ENCODE measurements at places on chromosomes 1 and 21.

- no peak for DNase-seq
Observed at GRCh38 chr1:76583235-76583868, 283.9 kb upstream of the ST6GALNAC5 start.

DNA sequence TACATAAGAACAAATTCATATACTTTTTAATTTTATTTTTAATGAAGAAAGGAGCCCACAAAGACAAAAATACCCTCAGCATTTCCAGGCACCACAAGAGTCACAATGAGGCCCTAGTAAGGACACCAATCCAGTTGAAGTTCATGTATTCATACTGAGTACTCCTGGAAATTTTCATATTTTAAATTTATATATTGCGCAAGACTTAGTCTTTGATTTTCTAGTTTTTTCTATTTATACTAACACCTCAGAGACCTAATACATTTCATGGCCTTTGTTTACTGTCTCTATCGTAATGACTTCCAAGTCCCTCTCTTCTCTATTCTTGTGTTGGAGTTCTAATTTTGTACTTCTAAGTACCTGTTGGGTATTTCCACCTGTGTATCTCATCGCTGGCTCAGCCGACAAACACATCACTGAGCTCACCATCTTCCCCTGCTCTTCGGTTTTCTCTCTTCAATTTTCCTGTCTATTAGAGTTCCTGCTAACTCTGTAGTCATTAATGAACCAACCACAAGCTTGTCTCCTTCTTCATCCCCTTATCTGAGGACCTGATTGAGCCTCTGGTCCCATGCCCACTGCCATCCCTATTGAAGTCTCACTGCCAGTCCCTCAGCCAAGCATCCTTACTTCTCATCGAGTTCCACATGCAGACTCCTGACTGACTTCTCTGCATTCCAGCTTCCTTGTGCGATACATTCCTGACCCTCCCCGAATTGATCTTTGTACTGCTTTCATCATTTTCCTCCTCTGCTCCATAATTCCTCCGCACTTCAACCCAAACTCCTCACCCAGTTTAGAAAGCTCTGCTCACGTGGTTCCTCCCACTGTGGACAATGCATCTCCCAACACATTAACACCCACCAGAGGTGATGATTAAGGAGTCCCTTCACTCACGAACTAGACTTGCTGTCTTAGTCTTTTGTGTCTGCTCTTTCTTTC, 17.3 kb upstream of the IRF2BP2 start:
- DNase-seq, result no peak

DNA sequence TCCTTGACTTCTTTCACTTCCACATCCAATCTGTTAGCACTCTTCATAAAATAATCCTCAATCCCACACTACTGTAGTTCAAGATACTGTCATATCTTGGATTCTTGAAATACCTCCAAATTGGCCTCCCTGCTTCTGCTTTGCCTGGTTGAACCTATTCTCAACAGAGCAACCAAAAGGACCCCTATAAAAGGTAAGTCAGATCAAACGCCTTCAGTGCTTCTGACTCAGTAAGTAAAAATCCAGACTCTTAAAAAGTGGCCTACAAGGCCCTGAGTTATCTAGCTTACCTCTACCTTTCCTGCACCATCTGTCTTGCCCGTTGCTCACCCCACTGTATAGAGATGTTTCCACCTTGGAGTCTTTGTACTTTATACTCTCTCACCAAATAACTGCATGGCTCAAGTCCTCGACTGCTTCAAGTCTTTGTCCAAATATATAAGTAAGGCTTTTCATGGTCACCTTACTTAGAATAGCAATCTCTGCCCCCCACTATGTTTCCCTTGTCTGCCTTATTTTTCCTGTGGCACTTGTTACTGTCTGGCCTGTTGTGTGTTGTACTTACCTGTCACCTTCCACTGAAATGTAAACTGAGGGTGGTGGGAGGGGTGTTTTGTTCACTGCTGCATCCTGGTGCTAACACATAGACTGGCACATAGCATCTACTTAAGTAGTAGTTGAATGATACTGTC, 5.1 kb upstream of the PIGV start:
- no peak for DNase-seq

DNA sequence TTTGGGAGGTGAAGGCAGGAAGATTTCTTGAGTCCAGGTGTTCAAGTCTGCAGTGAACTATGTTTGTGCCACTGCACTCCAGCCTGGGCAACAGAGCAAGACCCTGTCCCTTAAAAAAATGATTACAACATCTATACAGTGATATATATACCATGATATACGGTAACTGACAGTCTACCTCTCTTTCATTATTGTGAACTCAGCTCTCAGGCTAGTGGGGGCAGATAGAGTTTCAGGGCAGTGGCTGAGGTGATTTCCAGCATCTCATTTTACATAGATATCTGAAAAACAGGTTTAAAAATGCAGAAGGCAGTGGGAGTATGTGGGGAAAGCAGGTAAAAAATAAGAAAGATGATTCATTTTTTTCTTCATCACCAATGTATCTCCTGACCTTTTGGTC, 8.1 kb upstream of the NTNG1 start:
- DNase-seq, result no peak

All from stimulated activated CD4-positive, alpha-beta T cell treated with anti-CD3 and anti-CD28 coated beads, Interleukin-2, amount 100 ng/mL, for 48 hours (primary cell).